Brain (organoid and tissue), 16 donors: ENCODE measurements at places on chromosomes 11 and 22.

GRCh38 chr11:10667521-10667885, 26.1 kb downstream of the IRAG1 start:
- no peak for DNase-seq

- no peak for DNase-seq
Measured at GRCh38 chr22:48494256-48494967, 1333.3 kb downstream of the BRD1 start.

- DNase-seq = no peak
Measured at GRCh38 chr11:131874070-131874469, 503.7 kb downstream of the NTM start.

- peak; percentile 92 for DNase-seq
Measured at GRCh38 chr22:46335201-46336118, at the start of gene TRMU. TRMU (plus strand) TSS chr22:46335714; CDS start chr22:46335765, 51 bp downstream.

- DNase-seq = no peak
Measured at GRCh38 chr22:47279746-47280145, 517.3 kb downstream of the TBC1D22A start.

DNA sequence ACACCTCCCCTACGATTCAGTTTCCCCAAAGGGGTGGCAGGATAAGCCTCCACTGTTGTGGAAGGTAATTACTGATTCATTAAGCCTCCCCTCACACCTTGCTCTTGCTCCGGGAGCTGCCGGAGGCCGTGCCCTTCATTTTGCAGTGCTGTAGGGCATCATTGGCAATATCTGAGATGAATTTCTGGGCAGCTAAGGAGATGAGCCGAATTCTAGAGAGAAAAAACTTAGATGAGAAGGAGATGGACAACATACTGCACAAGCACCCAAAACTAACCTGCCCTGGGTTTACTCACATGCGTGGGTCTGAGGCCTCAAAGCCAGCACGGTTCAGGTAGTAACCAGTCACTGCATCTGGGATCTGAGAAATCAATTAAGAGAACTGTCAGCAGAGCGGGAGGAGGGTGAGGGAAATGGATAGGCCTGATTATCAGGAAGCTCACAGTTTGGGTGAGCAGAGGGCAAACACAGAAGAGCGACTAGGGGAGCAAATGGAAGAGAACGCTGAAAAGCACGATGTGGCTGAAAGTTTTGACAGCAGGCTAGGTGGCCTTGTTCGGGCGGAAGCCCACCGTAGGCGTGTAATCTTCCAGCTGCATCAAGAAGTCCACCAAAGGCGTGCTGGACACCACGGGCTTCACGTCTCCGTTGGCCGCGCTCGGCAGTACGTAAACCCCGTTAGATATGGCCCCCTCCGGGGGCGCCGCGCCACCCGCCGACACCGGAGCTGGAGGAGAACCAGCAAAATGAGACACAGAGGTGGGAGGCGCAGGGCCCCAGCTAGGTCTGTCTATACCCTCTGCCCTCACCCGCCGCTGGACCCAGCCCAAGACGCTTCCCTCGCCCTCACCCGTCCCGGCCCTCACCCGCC, 689 bp downstream of the TAF10 start:
- no peak for DNase-seq
